Right ventricle myocardium inferior (tissue), 1 donor: ENCODE measurements at places on chromosomes 5 and 9. TPM values are rescaled to one million over a fixed set of nuclear protein-coding genes. Genes with fewer than 3 reads are reported as not detected.
A peak's percentile ranks its signal among the peaks of the same experiment; 100 is the strongest.

- DNase-seq = peak; percentile 20
Measured at GRCh38 chr9:108900176-108900575, 33.7 kb downstream of the ELP1 start.

GRCh38 chr5:148855249-148856008 is 29.0 kb downstream of the ADRB2 start:
- DNase-seq = no peak

DNA sequence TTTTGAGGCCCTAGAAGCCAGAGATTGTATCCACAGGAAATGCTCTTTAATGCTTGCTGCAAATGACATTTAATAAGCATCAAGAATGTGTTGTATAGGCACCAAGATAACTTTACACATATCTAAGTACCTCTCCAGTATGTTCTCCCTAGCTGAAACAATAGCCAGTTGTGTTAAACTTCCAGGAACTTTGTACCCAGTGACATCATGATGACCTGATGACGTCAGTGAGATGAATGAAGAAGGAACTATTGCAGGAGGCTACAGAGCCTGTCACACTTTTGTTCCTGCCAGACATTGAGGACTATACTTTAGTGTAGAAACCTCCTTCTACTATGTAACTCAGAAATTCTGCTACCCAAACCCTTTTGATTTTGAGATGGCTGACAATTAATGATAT is 129.8 kb downstream of the CD180 start:
- no peak for DNase-seq

- no peak for DNase-seq
Measured at GRCh38 chr5:96654209-96654608, 8.0 kb upstream of the CAST start.

GRCh38 chr5:16464664-16465543 is 696 bp downstream of the ZNF622 start:
- peak; percentile 57 for DNase-seq

DNA sequence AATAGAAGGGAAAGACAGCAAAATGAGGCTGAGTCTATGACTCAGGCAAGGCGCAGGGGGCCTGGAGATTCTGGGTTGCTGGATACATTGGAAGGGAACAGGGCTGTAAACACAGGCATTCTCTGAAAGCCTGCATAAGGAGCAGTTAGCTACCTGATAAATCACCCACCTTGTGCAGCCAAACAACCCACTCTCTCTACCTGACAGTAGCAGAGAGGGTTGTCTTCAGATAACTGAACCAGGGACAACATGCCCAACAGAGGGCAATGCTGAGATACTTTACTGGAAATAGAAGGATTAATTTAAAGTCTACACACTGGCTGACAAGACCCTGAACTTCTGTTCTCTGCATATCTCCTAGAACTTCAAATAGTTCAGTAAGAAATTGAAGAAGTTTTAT is 161.6 kb downstream of the KCTD16 start:
- no peak for DNase-seq

DNA sequence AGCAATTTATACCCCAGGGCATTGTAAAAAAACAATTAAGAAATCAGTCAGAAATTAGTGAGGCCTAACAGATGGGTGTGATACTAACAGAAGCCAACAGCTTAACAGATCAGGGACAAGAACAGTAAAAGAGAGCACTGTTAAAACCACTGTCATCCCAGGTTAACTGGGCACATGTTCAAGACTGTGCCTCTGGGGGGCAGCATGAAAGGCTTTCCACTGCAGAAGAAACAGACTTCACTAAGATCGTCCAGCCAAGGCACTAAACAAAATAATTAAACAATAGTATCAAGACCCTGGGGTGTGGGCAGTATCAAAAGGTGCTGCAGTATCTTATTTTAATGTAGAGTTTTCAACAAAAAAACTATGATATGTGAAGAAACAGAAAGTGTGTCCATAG is 43.5 kb downstream of the FBN2 start:
- DNase-seq = no peak

DNA sequence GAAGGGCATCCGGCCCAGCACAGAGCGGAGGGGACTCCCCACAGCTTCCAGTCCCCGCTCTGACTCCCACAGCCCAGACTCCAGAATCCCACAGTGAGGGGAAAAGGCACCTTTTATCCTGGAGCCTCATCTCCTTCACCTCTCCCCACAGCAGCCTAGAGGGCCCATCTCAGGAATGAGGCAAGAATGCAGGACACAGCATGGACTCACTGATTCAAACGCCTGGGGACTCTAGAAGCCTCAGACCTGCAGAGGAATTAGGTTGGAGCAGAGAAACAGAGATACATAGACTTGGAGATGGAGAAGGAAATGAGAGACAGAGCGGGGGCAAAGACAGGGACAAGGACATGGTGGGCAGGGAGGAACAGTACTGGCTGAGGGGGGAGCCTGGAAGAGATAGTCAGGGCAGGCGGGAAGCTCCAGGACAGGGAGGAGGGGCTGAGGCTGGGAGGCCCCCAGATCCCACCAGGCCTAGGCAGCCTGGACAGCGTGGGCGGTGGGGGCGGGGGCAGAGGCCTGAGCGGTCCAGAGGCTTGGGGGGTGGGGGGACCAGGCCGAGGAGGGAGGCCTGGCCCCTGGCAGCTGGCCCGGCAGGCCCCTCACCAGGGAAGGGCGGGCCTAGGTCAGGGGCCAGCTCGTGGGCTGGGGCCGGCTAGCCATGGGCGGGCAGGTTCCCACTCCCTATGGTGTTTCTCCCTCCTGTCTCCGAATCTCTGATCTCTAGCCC is 15.8 kb downstream of the CNTFR start:
- no peak for DNase-seq

DNA sequence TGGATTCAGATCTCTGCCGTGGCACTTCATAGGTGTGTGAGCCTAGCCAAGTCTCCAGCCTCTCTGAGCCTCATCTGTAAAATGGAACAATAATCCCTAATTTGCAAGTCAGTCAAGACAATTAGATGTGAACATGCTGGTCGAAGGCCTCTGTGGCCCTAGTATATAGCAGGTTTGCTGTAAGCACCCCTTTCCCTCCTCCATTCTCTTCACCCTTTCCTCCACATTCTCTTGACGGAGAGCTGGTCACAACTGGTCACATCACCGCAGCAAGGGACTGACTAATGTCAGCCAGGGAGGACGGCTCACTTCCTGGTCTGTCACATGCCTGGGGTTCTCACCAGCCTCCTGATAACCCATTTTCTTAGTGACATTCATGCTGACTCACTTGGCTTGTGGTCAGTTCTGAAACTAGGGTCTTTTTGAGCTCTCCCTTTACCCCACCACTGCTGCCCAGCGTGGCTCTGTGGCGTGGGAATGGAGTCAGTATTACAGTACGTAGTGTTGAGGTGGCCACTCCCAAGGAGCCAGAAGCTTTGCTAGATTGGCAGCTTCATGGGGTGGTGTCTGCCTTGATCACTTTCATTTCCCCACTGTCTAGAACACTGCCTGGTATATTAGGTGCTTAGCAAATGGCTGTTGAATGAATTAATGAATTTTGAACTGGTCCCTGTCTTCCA is 47.8 kb downstream of the ERGIC1 start:
- no peak for DNase-seq

DNA sequence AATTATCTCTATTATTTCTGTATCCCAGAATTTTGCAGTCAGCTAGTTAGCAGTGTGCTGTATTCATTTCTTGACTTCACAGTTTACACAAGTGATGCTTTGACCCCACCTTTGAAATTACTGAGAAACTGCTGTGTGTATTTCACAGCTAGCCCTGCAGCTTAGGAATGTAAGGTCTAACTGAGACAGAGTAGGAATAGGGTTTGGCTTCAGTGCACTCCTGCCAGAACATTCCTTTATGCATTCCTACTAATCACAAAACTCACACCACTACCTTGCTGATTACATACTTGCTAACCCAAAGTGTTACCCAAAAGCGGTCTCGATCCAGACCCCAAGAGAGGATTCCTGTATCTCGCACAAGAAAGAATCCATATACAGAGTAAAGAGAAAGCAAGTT is 551.8 kb downstream of the CDH9 start:
- DNase-seq = no peak

GRCh38 chr9:111743275-111743674 is 51.5 kb downstream of the SHOC1 start:
- no peak for DNase-seq

GRCh38 chr5:94841598-94842322 is 223.3 kb downstream of the SLF1 start:
- no peak for DNase-seq

DNA sequence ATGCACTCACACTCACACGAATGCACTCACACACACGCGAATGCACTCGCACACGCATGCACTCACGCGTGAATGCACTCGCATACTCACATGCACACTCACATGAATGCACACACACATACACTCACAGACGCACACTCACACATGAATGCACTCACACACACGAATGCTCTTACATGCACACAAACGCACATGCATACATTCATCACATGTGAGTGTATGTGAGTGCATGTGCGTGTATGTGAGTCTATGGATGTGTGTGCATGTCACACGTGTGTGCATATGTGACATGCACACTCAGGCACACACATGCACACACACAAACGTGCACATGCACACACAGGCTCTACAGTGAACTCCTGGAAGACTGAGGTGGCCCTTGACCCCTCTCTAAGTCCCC is 121.7 kb downstream of the ADAMTS2 start:
- no peak for DNase-seq

DNA sequence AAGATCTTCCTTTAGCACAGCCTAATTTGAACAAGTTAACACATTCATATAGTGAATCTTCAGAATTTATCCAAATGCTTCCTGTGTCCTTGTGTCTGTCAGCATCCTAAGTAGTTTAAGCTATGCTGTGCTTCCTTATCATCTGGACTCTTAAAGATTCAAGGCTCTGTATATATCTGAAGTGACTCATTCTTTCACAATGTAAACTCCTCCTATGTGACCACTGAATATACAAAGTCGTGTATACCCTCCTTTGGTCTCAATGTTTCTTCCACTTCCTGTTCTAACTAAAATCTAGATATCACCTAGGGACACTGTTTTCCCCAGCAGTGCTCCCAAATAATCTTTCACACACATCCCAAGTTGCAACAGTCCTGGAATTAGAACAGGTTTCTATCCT is 935.7 kb upstream of the NUDT12 start:
- no peak for DNase-seq

GRCh38 chr9:35859310-35859989 is 10.8 kb downstream of the OR13J1 start:
- DNase-seq = no peak

- DNase-seq = no peak
Measured at GRCh38 chr5:32182463-32183063, 8.4 kb upstream of the GOLPH3 start.

DNA sequence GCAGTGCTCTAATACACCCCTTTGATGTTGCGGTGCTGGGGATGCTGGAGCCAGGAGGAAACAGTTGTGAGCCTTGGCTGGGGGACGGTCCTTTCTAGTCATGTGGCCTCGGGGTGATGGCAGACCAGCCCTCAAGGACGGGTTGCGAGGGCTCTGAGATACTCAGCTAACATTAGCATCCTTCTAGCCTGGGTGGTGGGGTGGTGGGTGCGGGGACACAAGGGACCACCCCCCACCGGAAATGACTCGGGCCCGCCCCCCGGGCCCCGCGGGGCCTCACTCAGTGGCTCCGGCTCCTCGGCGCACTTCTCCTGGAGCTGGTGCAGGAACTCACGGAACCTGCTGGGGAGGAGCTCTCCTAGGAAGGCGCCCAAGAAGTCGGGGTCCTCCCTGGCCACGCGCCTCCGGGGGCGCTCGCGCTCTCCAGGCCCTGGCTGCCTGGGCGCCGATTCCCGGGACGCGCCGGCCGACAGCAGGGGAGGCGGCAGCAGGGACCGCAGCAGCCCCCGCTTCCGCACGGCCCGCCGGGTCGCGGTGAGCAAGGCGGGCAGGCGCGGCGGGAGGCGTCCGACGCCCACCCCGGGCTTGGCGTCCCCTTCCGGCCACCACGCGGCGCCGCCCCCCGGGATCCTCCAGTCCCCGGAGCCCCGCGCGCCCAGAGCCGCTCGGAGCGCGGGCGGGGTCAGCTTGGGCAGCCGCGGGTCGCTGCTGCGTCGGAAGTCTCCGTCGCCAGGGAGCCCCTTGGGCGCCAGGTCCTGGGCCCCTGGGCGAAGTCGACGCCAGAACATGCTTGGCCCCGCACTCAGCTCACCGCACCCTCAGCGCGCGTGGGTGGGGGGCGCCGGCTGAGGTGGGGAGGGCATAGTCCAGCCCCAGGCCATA is 873 bp downstream of the C9orf50 start:
- no peak for DNase-seq

DNA sequence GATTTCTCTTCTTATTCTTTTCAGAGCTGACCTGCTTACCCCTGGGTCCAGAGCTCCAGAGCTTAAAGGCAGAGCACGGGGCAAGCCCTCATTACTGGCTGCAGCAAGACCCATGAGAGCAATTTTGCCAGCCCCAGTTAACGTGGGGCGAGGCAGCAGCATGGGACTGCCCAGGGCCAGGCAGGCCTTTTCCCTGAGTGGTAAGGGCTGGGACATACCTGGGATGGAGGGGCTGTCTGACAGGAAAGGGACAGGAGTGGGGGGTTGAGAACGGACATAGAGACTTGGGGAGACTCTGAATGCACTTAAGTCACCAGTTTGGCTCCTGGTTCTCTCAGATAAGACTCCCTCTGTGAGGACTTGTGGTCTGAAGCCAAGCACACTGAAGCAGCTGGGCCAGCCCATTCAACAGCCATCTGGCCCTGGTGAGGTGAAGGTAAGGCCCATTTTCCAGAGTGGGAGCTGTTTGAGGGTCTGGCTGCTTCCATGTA is 26.2 kb downstream of the HMGXB3 start:
- DNase-seq = no peak

DNA sequence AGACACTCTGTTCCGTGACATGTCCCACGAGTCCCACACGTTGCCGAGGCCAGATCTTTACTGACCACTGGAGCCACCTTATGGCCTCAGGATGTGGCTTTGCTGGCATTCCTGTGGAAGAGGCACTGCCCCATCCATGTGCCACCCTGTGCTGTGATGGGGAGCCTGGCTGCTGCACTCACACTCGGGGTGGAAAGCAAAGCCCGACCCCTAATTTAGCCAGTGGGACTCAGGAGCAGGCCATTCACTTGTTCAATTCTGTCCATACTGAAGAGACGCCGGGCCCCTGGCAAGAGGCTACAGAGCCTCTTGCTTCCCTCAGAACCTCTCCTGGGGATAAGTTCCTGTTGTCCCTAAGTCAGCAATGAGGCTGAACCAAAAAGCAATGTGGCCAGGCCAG is 18.6 kb upstream of the CEP72 start:
- DNase-seq = no peak

- DNase-seq = no peak
Measured at GRCh38 chr9:6498982-6499381, 86.0 kb downstream of the UHRF2 start.

- peak; percentile 71 for DNase-seq
Measured at GRCh38 chr5:126777257-126777974, 480 bp downstream of the LMNB1 start.

- DNase-seq = no peak
Measured at GRCh38 chr5:149326611-149327010, 18.7 kb upstream of the GRPEL2 start.

Gene TRIM36
- total RNA-seq = 0.19 TPM

Gene STING1
- total RNA-seq = 47.2 TPM

Gene DMGDH
- total RNA-seq = 2.0 TPM

Gene PCDHB9
- total RNA-seq = 1.3 TPM

Gene C5orf63
- 11.4 TPM for total RNA-seq

Gene SPATA31E1
- not detected for total RNA-seq

Gene LCN1
- not detected for total RNA-seq

Gene PAEP
- total RNA-seq = not detected
